ENCODE measurements at places on chromosomes 16 and 17.

- DNase-seq = no peak
These were observed 29.3 kb upstream of the KDM8 start for GRCh38 chr16:27174007-27174406.

GRCh38 chr17:57552114-57552624, 192.9 kb downstream of the CCDC182 start:
- DNase-seq = no peak

DNA sequence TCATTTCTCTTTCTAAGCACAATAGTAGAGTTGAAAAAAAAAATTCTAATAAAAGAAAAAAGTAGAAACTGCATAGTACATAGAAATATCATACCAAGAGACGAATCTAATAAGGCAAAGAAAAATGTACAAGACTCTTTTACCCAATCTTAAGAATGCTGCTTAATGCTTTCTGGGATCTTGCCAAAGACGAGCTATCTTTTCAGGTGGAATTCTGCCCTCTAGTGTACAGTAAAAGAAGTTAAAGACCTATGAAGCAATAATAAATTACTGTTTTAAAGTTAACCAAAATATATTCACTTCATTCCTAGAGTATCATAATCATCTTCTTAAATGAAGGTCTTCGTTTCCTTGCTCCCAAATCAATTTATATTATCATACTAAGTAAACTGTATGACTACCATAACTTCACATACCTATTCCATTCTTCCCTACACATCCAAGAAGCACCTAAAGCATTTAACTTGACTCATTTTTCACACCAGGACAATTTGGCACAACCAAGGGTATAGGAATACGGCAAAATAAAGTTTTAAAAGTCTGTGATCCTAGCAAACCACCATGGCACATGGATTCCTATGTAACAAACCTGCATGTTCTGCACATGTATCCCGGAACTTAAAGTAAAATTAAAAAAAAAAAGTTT, 47.7 kb downstream of the CFDP1 start:
- DNase-seq = peak; percentile 62

DNA sequence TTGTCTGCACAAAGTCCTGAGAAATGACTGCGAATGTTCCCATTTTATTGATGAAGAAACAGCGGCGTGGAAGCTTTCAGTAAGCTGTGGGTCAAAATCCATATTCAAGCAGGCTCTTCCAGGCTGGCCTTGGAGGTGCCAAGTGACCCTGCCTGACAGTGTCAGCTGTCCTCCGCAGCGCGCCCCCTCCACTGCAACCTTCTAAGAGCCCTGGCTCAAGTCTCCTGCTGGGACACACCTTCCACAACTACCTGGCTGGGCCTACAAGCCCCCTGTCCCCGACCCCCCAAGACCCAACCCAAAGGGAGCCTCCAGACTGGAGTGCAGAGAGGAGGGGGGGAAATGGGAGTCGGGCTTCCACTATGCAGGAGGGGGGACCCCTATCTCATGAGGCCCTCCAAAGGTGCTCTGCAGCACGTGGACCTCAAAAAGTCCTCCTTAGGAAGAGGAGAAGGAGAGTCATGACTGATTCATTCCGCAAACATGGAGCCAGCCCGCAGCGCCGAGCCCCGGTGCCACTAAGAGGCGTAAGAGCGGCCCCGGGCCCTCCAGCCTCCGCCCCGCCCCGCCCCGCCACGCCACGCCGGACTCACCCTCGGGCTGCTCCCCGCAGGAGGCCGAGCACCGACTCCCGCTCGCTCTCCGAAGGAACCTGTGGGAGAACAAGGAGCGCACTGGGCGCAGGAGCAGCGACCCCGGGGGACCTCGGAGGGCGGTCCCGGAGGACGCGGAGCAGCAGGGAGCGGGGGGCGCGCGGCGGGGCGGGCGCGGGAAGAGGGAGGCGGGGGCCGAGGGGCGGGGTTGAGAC, 574 bp downstream of the MPP3 start:
- no peak for DNase-seq

DNA sequence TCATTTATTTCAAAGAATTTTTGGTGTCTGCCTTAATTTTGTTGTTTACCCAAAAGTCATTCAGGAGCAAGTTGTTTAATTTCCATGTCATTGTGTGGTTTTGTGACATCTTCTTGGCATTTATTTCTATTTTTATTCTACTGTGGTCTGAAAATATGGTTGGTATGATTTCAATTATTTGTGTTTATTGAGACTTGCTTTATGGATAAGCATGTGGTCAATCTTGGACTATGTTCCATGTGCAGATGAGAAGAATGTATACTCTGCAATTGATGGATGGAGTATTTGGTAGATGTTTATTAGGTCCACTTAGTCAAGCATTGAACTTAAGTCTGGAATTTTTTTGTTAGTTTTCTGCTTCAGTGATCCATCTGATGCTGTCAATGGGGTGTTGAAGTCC, 383.0 kb downstream of the PMP22 start:
- DNase-seq = no peak

DNA sequence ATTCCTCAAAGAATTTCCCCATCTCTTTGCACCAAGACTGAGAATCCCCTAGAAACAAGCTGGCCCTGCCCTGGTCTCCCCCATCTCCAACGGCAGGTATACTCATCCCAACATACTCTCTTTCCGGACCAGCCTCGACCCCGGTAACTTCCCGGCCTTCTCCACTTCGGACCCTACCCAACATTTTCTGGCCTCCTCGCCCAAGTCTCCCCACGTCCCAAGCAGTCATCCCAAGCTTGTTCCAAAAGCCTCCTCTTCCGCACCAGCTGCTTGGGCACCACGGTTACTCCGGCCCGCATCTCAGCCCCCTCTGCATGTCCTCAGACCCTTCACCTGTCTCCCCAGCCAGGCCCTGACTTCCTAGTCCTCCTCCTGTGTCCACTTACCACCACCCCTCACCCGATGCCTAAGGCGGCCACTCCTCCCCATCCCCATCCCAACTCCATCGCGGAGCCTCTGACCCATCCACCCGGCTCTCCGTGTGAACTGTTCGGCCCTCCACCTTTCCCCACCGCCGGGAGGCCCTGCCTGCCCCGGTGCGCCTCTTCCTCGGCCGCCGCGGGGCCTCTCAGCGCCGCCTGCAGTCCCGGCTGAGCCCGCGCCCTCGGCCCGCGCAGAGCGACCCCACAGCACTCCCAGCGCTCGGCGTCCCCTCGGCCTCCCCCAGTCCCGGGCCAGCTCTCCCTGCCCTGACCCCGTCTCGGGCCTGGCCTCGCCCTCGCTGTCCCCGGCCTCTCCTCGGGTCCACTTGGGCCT, 994 bp downstream of the PITPNA start:
- DNase-seq = no peak

GRCh38 chr17:36008998-36009665, 7.8 kb upstream of the CCL15 start:
- DNase-seq = no peak

DNA sequence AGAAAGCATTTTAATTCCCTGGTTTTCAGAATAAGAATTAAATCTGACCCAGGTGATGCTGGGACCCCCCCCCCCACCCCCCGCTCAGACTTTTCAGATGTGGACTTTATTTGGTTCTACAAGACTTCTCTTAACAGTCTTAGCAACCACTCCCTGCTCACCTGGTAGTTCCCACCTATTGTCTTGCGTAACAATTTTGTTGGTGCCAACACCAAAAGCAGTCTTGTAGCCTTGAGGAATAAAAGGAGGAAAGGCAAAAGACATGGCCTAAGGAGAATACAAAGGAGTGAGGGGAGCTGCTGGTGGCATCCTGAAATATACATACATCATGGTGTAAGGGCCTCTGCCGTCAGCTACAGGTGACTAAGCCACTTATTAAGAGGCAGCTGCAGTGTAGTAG, 5.0 kb downstream of the TTLL6 start:
- no peak for DNase-seq

GRCh38 chr17:50986989-50987660, 121.0 kb upstream of the TOB1 start:
- DNase-seq = no peak

DNA sequence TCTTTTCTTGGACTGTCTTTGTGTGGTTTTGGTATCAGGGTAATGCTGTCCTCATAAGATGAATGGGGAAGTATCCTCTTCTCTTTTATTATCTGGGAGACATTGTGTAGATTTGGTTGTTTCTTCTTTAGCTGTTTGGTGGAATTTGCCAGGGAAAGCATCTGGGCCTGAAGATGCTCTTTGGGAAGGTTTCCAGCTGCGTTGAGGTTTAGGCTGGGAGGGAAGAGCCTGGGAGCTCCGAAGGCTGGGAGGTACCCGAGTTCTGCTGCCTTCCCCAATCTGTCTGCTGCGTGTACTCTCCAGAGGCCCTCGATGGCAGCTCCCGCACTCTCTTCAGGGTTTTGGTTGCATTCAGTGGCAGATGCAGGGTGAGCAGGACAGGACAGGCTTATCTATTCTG, 25.6 kb upstream of the CRISPLD2 start:
- DNase-seq = no peak

DNA sequence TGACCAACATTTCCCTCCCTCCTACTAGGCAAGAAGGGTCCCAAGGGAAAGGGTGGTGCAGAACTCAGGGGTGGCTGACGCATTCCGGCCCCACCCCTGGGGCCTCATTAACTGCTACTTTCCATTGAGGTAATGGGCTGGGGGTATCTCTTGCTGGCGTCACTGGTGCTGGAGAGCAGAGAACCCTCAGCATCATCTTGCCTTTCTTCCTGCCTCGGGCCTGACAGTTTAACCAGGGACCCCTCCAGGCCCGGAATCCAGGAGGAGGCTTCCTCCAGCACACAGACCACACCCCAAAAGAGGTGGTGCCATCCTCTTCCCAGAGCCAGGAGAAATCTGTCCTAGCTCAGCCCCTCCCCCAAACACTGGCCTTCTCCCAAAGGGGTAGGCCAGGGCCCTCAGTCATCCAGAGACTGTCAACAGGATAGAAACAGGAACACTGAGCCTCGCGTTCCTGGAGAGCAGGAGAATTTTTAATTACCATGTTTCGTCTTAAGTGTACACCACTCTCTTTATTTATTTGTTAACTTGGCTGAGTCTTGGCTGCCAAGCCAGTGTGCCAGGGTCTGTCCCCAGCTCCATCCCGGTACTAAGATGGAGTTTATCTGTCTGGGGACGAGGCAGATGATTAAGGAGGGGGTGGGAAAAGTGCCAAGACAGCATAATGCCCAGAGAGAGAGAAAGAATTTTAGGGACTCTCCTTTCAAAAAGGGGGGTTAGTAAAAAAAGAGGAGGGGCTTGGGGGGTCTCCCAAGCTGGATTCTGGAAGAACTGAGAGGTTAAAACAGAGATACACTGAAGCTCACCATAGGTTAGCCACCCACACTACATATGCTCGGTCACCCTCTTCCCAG, 5.1 kb downstream of the ETV4 start:
- DNase-seq = no peak

GRCh38 chr16:23244122-23244521, 58.0 kb upstream of the SCNN1B start:
- no peak for DNase-seq

DNA sequence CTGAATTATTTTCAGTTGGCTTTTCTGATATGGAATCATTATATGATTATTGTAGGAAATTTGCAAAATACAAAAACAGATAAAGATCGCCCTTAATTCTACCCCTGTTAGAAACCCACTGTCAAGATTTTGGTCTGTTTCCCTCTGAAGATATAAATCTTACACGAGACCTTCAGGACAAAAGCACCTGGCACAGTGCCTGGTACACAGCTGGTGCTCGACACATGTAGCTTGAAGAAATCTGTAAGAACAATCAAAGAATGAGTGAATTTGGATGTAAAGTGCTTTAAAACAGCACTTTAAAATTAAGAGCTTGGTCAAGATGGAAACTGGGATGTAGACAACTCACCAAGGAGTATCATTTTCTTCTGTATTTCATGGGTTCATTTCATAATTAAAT, 181.1 kb downstream of the C16orf78 start:
- no peak for DNase-seq

- no peak for DNase-seq
These were observed 7.6 kb upstream of the CYTH1 start for GRCh38 chr17:78789663-78790181.

DNA sequence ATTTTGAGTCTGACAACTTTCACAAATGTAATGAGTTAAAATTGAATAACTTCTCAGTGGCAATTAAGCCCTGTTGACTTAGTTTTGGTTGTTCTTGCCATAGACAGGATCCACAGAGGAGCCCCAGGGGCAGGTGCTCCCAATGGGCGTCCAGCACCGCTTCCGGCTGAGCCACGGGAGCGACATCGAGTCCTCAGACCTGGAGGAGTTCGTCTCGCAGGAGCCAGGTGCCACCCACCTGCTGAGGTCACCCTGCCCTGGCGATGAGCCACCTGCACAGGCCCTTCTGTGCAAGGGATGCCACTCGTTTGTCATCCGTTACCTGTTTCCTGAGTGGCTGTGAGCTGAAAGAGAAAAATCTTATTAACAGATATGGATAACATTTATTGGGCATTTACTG, 10.7 kb downstream of the CCDC40 start:
- DNase-seq = no peak

GRCh38 chr17:16383216-16383615, 2.3 kb downstream of the UBB start:
- no peak for DNase-seq

- no peak for DNase-seq
These were observed 134.8 kb downstream of the XYLT1 start for GRCh38 chr16:17335826-17336529.

- no peak for DNase-seq
These were observed 34.1 kb upstream of the MMP2 start for GRCh38 chr16:55444754-55445485.

DNA sequence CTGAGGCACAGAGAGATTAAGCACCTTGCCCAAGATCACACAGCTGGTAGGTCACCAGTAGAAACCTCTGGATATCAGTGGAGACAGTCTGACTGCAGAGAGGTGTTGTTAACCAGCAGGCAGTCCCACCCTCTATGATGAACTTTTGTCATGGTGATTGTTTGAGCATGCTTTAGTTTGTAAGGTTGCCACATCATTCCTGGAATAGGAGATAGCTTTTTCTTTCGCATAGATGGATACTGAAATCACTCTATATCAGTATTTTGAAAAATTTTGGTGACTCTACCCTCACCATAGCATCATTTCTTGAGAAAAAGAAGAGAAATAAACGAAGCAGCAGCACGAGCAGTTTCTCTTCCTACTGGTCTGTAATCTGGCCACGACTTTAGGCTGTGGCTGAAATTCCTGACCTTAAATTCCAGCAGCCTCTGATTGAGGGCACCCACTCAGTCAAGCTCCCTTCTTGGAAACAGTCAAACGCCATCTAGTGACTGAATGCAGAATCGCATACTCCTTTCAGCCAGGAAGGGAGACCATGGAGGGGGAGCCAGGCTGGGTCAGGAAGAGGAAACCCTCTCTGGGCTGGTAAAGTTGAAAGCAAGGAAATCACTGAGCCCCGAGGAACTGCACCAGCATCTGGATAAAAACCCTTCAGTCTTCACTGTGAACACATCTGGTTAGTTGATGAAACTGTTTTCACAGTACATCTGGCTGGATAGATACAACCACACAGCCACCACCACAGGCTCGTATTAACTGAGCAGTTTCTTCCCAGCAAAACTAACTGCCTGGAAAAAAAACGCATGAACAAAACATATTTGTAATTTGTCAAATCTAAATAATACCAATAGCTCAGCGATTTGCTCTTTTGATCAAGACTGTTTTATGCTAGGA, 108.5 kb upstream of the XYLT1 start:
- peak; percentile 31 for DNase-seq

GRCh38 chr17:40553694-40554534, 11.4 kb downstream of the CCR7 start:
- DNase-seq = no peak

GRCh38 chr17:33688771-33689170, 395.7 kb upstream of the ASIC2 start:
- DNase-seq = no peak

- DNase-seq = no peak
These were observed 63.2 kb upstream of the GSE1 start for GRCh38 chr16:85549766-85550421.

Data from urinary bladder (tissue), 4 donors.